Fibroblast of mammary gland (primary cell): ENCODE measurements at places on chromosomes 5 and 9.
A peak's percentile ranks its signal among the peaks of the same experiment; 100 is the strongest.

GRCh38 chr5:178213003-178213461 is 8.7 kb downstream of the HNRNPAB start:
- DNase-seq = no peak

DNA sequence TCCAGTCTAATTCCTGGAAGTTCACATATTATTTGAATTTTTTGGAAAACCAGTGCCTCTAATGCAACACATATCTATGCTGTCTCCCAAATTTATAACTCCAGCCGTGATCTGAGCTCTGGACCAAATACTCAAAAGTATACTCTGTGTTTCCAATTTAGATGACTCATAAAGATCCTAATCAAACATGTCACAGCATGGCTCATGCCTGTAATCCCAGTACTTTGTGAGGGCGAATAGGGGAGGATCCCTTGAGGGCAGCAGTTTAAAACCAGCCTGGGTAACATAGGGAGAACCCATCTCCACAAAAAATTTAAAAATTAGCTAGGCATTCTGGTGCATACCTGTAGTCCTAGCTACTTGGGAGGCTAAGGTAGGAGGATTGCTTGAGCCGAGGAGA is 388.0 kb downstream of the CDH12 start:
- DNase-seq = no peak

DNA sequence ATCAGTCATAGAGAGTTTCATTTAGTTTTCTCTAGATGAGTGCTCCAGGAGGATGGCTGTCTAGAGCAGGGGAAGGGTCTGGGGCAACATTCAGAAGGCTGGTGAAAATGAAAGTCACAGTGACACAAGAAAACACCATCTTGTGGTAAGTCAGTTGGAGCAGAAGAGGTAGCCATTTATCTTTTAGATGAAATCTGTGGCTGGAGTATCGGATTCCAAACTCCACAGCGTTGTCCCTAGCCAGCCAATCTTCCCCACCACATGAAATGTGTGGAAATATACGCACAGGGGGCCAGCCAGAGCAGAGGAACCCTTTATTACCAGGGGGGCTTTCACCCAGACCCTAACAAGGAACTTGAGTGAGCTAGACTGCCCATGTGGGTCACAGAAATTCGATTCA is 15.9 kb upstream of the TNFAIP8 start:
- no peak for DNase-seq

DNA sequence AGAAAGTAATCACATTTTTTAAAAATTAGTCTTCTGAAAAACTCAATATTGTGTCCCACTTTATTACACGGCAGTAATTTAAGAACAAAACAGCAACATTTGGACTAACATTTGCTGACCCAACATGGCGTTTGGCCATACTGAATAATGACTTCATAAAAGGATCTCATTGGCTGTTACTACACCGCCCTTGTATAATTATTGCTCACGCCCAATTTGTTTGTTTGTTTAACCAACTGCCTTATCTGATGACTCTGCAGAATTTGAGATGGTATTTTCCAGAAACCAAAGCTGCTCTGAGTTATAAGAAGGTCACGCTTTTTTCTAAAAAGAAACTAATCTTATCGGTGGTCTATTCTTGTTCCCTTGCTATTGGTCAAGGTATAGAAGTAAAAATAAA is 200.2 kb upstream of the TARS1 start:
- no peak for DNase-seq

- peak; percentile 75 for DNase-seq
Observed at GRCh38 chr5:72465601-72466563, 41.3 kb downstream of the ZNF366 start.

GRCh38 chr9:76808636-76809035 is 44.4 kb downstream of the PCA3 start:
- DNase-seq = peak; percentile 11

GRCh38 chr5:181173420-181174342 is 26.3 kb downstream of the OR2V2 start:
- DNase-seq = peak; percentile 92

- DNase-seq = no peak
Observed at GRCh38 chr9:11402621-11403020, 789.8 kb upstream of the PTPRD start.

DNA sequence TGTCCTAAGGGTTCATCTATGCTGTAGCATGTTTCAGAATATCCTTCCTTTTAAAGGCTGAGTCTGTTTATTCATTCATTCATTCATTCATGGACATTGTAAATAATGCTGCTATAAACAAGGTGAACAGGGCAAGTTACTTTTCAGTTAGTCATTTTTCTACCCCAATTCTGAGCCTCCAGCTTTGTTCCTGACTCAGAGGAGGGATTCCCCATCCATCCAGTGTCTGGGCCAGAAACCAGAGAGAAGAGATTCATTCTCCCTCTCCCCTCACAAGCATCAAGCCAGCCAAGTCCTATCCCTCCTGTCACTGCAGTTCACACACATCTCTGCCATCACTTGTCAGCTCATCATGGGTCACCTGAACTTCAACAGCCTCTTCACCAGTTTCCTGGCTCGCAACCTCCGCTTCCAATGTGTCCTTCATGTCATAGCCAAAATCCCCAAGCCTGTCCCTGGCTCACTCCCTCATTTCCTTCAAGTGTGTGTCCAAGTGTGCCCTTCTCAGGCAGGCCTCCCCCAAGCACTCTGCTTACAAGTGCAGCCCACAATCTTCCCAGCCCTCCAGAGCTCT is 203.0 kb downstream of the TTLL11 start:
- peak; percentile 62 for DNase-seq

GRCh38 chr9:90774071-90774470 is 27.5 kb upstream of the SYK start:
- no peak for DNase-seq

DNA sequence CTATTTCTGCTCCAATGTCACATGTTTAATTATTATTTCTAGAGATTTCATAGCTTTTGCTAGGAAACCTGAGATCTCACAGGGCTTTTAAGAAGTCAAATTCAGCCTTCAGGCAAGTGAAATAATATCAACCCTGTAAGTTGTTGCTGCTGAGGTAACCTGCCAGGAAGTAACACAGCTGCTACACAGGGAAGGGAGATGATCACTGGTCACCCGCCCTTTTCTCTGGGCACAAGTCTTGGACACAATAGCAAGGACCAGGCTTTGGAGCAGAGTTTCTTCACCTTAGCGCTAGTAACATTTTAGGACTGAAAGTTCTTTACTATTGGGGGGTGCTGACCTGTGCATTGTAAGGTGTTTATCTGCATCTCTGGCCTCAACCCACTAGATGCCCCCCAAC is 50.1 kb downstream of the PTTG1 start:
- no peak for DNase-seq

GRCh38 chr9:134136118-134136995 is 475 bp downstream of the WDR5 start:
- peak; percentile 24 for DNase-seq

DNA sequence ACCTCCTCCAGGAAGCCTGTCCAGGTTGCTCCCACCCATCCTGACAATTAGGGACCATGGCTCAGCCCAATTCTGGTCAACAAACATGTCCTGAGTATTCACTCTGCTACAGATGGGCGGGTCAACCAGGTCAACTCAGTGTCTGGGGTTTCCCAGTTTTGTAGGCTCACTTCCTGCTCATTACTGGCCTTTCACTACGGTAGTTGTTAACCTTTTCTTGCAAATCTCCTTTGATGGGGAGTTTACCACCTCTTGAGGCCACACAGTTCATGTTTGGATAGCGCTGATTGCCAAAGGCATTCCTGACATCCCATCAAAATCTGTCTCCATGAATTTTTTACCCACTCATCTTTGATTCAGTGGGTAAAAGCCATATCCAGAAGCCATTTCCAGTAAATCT is 13.8 kb downstream of the TMEM8B start:
- DNase-seq = no peak

GRCh38 chr9:7901621-7902020 is 102.0 kb upstream of the DMAC1 start:
- no peak for DNase-seq

DNA sequence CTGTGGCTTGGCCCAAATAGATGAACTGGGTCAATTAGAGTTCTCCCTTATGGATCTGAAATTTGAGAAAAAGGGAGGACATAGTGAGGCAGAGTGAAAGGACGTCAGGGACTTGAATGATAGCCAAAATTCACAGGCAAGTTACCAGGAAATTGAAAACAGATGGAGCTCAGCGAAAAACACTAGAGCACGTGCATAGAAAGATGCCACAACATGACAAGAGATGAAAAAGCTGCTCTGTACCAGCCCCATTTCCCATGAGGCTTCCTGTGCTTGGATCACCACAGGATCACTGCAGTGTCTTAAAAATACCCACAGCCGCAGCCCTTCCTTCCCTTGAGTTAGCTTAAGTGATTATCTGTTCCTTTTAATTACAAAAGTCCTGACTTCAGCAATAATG is 39.0 kb upstream of the HOMER1 start:
- DNase-seq = peak; percentile 88

DNA sequence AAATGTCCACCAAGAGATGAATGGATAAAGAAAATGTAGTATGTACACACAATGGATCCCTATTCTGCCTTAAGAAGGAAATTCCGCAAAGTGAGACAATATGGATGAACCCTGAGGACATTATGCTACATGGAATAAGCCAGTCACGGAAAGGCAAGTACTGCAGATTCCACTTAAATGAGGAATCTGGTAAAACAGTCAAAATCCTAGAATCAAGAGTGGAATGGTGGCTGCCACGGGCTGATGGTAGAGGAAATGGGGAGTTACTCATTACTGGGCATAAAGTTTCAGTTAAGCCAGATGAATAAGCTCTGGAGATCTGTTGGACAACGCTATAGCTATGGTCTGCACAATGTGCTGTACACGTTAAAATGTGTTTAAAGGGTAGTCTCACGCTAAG is 47.2 kb downstream of the STK10 start:
- DNase-seq = no peak

DNA sequence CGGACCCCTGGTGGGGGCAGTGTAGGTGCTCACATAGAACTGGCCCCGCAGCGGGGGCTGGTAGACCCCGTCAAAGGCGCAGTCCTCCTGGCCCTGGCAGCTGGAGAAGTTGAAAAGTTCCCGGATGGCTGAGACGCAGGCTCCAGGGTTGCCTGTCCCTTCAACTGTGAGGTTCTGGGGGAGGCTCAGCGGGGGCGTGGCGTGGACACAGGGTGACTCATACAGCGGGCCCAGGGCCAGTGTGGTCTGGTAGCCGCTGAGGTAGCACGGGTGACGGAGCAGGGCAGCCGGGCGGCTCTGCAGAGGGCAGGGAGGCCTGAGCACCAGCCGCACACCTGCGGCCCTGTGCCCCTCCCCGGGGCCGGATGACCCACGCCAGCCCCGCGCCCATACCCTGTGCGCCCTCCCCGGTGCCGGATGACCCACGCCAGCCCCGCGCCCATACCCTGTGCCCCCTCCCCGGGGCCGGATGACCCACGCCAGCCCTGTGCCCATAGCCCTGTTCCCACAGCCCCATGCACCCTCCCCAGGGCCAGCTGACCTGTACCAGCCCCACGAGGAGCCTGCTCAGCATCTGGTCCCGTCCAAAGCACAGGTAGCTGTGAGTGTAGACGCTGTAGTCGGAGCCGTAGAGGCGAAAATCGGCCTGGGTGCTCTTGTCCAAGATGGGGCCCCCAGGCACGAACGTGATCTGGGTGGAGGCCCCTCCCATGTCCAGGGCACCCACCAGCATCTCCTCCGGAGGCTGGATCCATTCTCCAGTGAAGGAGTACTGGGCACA is 5.0 kb downstream of the ENTPD8 start:
- DNase-seq = peak; percentile 85

DNA sequence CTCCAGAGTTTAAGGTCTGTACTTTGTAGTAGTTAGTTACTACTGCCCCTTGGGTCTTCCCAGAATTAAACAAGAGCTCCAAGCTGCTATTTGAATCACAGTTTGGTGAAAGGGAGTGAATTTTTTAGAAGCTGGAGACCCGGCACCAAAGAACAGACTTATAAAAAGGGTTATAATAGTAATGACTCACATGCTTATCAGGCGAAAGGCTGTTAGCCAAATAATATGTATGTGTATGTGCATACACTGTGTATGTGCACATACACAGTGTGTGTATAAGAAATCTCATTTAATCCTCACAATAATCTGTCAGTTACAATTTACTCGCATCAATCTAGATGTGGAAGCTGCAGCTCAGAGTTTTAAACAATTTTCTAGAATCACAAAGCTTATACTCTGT is 59.5 kb upstream of the ITGA1 start:
- no peak for DNase-seq

DNA sequence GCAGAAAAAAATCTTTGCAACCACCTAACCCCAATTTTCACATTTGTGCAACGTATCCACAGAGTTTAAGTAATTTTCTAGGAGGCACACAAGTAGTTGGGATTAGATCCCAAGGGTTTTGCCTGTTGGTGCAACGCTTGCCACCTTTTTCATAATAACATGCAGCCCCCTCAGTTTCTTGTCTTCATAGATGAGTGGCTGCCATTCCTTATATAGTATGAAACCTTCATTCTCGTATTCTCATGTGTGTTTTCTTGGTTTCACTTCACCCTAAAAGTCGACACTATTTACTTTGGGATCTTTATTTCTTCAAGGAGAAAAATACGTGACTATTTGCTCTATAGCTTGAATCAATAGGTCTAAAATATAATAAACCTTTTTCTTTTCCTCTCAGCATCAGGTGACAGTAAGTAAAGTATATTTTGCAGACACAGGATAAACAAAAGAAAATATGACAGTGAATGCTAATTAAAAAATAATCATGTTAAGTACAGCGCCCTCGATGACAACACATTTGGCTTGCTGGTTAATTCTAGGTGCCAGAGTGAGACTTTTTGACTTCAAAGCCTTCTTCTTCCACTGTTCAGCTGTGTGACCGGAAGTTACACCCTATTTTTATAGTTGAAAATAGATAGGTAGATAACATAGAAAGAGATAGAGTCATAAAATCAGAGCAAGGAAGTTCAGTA is 342.8 kb upstream of the CCNG1 start:
- no peak for DNase-seq

GRCh38 chr9:21576331-21577189 is 94.4 kb upstream of the IFNE start:
- peak; percentile 89 for DNase-seq

DNA sequence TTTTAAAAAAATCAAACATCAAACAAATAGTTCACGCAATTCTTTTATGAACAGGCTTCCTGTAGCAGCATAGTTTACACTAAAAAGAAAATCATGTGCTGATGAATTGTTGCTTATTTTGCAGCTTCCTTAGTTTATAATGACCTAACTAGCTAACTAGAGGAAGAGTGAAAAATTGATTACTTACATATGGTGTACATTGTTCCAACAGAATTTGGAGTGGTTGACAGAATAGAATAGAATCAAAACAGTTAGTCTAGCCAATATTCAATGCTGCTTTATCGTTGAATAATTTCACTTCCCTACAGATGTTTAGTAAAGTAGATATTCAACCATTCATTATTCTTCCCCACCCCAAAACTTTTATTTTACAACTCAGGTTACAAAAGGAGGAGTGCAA is 4.2 kb downstream of the NMUR2 start:
- DNase-seq = no peak

DNA sequence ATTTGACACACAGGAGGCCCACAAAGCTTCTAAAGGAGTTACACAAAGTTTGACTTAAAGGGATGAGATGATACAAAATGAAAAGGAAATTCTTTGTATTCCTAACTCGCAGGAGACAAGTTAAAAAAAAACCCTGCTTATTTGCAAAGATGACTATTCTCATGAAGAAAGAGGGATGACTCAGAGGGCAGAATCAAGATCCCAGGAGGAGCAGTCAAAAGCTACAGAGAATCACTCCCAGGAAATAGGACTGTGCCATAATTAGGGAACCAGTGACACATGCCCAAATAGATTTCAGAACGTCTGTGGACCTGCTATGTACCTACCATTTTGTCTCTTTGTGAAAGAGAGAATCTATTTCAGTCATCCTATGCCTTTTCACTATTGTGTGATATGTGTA is 103.5 kb upstream of the ARRDC3 start:
- DNase-seq = peak; percentile 80

GRCh38 chr9:82539146-82539545 is 523.8 kb downstream of the RASEF start:
- no peak for DNase-seq

- no peak for DNase-seq
Observed at GRCh38 chr5:11153670-11154382, 392.8 kb upstream of the DAP start.
